MCF 10A (cell line): ENCODE measurements at places on chromosomes 4 and X.

GRCh38 chr4:172546782-172547181, 621.8 kb upstream of the GALNT7 start:
- no peak for DNase-seq

DNA sequence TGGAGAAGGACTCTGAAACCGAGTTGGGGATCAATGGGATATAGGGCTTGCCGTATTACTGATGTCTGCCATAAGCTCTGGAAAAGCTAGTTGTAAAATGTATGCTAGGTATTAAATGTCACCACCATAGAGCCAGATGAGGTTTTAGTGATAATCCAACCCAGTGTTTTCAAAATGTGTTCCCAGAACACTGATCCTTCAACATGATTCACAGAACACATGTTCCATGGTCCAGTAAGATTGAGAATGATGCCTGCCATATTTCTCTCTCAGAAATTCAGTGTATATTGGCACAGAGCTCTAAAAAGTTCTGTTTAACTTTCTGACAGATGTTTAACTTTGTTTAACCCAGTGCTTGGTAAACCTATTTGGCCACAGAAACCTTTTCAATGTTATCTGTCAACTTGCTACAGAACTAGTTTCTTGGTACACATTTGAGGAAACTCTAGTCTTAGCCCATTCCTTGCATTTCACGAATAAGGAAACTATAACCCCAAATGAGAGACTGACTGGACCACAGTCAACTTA, 160.2 kb downstream of the PALLD start:
- no peak for DNase-seq

DNA sequence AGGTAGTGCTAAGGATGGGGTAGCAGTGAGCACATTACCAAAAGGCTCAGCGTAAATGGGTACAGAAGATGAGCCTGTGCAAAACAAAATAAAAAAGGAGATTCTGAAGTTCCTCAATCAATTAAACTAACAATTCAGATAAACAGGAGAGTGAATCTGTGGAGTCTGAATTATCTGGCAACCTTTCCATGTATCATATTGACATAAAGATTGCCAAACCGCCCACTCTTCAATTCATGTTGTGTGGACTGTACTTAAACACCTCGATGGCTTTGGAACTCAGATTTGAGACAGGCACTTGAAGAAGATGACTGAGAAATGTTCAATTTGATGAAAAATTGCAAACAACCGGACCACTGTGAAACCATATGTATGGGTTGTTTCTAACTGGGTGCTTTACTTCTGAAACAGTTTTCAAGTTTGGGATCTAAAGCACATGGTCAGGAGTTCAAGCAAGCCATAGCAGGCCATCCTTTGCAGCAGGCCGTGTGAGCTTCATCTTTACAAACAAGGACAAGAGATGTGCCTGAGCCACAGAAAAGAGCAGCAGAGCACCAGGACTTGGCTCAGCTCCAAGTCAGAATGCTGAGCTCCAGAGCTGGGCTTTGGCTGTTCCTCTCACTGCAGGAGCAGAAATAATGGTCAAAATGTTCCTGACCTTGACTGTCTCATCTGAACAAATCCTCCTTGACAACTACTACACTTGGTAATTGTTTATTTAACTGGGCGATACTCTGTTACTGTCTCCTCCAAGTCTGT, 108.1 kb downstream of the MGST2 start:
- DNase-seq = peak; percentile 9

GRCh38 chr4:70544279-70544868, 26.0 kb downstream of the AMTN start:
- peak; percentile 49 for DNase-seq

GRCh38 chr4:85909851-85910250, 434.9 kb downstream of the ARHGAP24 start:
- DNase-seq = peak; percentile 4

DNA sequence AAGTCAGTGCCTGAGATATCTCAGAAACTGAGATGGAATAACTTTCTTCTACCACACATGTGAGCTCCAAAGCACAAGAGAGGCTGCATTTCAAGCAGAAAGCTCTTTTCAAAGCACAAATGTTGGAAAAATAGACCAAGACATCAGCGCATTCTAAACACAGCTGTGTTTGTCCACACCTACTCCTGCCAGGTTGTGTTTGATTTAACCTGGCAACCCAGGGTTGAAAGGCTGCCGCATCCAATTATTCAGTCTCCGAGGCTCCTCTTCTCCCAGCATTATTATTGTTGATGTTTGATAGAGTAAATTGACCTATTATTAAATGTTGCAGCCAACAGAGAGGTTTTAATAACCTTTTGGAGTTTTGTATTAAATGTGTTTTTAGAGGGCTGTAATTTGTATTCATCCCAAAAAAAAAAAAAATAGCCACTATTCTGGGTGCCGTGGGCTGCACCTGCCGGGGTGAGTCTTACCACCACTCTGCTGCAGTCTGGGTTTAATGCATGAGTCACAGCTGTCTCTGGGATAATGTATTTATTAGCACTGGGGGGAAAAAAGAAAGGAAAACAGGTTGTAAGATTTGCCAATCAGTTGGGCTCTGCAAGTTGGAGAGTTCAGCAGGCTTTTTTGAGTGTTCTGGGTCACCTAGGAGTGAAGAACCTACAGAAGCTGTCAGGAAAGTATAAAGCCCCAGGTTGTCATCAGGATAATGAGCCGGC, 105.2 kb upstream of the NOCT start:
- DNase-seq = peak; percentile 47

GRCh38 chr4:20370274-20370673, 118.6 kb downstream of the SLIT2 start:
- DNase-seq = no peak

DNA sequence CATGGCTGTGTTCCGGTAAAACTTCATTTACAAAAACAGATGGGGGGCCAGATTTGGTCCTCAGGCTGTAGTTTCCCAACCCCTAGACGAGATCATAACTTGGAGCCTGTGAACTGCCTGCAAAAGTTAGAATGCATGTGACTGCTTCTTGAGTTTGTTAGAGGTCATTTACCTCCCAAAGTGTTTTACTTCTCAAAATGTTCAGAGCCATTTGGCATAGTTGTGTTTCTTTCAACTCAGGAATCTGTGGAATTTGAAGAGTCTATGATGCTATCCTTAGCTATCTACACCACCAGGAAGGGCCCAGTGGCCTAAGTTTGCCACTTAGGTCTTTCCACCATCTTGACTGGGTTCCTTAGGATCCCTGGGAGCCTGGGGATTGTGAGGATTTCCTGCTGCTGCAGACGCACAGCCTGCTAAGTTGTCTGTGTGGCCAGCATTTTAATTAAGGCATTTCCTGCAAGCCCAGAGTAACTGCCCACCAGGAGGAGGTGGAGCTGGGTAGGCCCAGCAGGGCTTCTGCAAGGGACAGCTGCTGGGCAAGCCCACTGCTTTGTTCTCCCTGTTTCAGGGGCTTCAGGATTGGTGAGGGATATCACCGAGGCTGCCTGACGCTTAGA, 53.1 kb downstream of the CCNI start:
- DNase-seq = no peak

DNA sequence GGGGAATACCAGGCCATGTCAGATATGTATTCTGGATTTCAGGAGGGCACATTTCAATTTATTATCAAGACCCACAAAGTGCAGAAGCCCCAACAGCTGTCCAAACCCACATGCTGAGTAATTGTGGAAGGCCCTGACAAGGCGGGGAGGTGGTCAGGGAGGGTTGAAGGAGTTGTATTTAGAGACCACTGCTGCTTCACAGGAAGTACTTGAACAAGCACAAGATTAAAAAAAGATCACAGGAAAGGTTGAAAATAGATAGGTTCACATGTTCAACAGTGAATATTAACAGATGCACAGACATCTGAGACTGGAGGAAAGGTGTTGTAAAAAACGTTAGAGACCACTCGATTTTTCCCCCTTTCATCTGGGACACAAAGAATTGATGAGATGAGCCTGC, 17.9 kb downstream of the ATP8A1 start:
- no peak for DNase-seq
